ENCODE measurements at places on chromosomes 2 and 18.
A peak's percentile ranks its signal among the peaks of the same experiment; 100 is the strongest.

DNA sequence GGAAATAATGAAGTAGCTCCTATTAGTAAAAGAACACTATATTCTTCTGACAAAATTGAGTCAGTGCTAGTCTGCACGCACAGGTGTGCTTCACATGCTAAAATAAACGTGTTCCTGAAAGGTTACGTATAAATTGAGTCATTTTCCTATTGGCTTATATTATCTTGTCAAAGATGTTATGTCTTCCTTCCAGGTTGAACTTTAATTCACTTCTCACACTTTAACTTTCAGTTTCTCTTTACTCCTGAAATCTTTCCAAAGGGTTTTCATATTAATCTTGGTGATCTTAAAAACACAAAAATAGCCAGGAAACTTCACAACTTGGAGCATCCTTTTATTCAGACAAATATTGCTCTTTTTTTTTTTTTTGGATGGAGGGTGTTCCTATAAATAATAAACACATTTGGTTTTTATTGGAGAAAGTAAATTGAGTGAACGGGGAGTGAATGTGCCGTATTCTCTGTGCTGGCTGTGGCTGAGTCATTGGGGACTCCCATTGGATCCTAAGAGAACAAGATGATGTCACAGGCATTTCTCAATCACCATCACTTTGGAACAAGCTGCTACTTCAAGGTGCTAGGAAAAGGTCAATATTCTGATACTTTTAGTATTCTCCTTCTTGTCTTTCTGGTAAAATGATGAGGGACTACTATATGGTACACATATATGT is 150.2 kb upstream of the SPATS2L start:
- no peak for DNase-seq

DNA sequence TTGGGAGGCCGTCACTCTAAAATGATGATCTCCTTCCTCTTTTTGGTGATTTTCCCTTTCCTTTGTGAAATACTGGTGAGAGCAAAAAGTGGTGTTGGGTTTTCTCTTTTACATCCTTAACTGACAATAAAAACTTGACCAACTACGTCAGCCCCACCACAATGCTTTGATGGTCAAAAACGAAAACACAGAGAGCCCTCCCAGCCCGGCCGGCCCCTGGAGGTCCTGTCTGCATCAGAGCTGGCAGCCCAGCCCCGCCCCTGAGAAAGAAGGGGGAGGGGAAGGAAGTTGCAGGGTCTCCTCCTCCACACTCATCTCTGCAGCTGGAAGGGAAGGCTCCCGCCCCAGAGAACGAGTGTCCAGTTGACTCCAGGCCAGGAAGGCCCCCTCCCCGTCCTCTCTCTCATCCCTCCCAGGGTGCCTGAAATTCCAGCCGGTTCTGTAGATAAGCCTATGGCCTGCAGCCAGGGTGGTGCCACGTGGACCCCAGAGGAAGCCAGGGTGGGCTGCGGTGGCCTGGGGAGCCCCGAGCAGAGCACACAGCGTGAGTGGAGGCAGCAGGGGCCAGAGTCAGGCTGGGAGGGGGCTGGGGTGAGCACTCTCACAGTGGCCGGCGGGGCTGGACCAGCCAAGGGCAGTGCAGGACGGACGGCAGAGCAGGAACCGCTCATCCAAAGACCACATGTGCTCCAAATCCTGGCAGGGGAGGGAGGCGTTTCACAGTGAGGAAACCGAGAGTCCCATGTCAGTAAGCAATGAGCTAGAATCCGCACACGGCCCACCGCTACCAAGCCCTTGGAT is 19.8 kb downstream of the BIN1 start:
- peak; percentile 43 for DNase-seq

- DNase-seq = no peak
These were observed 149.1 kb upstream of the CELF4 start for GRCh38 chr18:37714691-37715090.

- DNase-seq = no peak
These were observed 2.9 kb upstream of the CTIF start for GRCh38 chr18:48535956-48536355.

DNA sequence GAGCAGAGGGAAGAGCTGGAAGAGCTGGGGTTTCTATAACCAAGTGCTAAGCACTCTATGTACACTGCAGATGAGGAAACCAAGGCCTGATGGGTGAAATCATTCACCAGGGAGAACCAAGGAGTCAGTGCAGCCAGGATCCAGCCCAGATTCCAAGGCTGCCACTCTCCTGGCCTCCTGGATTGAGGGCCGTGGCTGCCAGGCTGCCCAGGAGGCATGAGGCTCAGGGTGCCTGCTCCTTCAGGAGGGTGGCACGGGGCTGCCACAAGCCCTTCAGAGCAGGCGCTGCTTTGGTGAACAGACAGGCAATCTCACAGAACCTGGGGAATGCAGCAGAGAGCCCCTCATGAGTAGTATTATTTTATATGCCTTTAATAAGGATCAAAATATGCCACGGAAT is 293.7 kb upstream of the HDAC4 start:
- no peak for DNase-seq

GRCh38 chr2:31228717-31229116 is 5.2 kb upstream of the EHD3 start:
- no peak for DNase-seq

DNA sequence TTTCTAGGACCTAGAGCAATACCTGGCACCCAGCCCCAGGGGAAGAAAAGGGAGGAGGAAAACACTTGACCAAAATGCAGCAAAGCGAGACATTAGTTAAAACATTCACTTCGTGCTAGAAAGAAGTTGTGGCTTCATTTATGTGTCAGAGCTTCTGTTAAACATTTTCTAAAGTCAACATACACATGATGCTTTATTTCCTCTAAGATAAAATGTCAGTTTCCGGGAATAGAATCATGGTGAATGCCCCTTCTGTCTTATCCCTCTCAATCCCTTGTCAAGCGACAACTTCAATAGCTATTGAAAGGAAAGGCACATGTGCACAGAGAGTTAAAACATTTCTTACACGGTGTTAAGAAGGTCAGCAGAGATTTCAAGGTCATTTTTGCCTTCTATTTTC is 404.6 kb upstream of the CWC22 start:
- DNase-seq = no peak

GRCh38 chr18:80244956-80245730 is 2.2 kb downstream of the PARD6G start:
- no peak for DNase-seq

- no peak for DNase-seq
These were observed 4.7 kb downstream of the CDH19 start for GRCh38 chr18:66599190-66599589.

- no peak for DNase-seq
These were observed 1.2 kb downstream of the ALK start for GRCh38 chr2:29920130-29920577.

DNA sequence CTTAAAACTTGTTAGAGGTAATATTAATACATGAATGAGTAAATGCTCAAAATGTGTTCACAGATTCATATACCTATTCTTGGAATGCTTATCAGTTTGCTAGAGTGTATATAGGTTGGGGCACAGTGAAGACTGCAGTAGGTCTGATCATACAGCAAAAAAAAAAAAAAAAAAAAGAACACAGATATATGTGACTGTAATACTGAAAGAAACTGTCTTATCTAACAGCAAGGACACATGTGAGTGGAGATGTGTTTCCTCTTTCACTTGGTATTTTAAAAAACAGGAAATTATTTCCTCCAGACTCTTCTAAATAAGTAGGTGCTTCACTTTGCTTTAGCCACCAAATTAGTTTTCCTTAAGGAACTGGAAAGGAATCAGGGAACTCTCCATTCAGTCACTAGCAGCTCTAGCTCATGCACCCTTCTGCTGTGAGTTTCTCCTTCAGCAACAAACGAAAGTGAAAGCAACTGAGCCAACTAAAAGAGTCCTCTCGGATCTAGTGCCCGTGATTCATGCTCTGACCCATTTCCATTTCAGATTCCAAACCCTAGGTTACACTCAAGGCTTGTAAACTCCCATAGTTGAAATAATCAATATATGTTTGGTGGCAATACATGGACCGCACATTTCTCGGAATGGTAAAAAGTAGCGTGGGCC is 98.5 kb downstream of the DSEL start:
- peak; percentile 22 for DNase-seq

- no peak for DNase-seq
These were observed 531.5 kb downstream of the TNS1 start for GRCh38 chr2:217471319-217471718.

- no peak for DNase-seq
These were observed 164.5 kb upstream of the SIX3 start for GRCh38 chr2:44777036-44777435.

GRCh38 chr2:120861191-120861575 is 125.5 kb downstream of the GLI2 start:
- no peak for DNase-seq

Data from NAMALWA (cell line).